ENCODE measurements at places on chromosomes 2 and 18.

- no peak for DNase-seq
These were observed 46.0 kb downstream of the MRPS5 start for GRCh38 chr2:95075440-95076132.

DNA sequence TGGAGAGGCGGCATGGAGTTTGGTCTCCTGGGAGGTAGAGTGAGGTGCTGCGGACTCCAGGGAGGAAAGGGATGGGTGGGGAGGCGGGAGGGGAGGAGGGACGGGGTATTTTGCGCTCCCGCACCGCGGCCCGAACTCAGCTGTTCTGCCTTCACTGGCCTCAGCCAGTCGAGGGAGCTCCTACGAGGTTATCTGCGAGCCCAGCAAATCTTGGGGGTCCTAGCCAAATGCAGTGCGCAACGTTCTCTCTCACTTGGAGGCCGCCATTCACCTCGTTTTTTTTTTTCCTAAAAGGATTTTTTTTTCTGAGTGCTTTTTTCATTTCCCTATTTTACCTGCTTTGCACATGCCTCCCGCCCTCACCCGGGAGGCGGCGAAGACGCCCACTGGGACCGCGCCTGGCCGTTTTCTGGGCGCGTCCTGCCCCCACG, 877 bp upstream of the BCL2L11 start:
- DNase-seq, result no peak

DNA sequence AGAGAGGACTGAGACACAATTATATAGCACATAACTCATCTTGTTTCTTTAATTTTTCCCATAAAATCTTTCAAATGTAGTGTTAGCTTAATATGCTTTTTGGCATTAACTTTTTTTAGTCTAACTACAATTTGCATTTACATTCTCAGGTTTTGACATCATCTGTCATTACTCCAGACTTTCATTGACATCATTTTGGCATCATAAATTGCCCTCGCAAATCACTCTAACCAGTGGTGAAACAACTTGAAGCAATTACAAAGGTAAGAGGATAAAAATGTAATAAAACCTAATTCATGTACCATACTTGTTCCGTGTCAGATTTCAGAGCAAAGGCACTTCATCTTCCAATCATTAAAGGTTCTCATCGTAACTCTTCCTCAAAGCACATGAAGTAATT, 41.4 kb downstream of the RFX8 start:
- no peak for DNase-seq

- DNase-seq, result no peak
These were observed 46.3 kb downstream of the LTBP1 start for GRCh38 chr2:32993005-32993539.

- no peak for DNase-seq
These were observed 145.1 kb upstream of the PID1 start for GRCh38 chr2:229416116-229416694.

- DNase-seq, result no peak
These were observed 370 bp upstream of the EFEMP1 start for GRCh38 chr2:55923982-55924321.

- DNase-seq, result no peak
These were observed 33.1 kb downstream of the ARL4C start for GRCh38 chr2:234463626-234464290.

All from RKO (cell line).